ENCODE measurements at places on chromosomes 2 and 18.

GRCh38 chr2:173161040-173161439 lies 85.4 kb downstream of the MAP3K20 start:
- DNase-seq: no peak

DNA sequence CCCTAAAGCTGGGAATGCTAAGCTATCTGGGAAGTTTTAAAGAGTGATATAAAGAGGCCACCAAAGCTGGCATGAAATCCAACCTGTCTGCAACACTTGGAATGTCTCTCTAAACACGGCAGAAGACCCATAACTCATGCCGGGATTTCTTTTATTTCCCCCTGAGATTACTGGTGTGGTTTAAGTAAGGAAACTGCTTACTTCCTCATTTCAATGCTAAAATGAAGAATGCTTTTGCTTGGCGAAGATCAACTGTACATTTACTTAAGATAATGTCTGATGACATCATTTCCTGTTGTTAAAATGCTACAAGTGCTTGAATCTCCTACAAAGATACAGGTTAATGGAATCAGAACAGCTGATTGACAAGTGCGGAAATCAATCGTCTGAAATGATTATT lies 353.8 kb upstream of the SALL3 start:
- no peak for DNase-seq

DNA sequence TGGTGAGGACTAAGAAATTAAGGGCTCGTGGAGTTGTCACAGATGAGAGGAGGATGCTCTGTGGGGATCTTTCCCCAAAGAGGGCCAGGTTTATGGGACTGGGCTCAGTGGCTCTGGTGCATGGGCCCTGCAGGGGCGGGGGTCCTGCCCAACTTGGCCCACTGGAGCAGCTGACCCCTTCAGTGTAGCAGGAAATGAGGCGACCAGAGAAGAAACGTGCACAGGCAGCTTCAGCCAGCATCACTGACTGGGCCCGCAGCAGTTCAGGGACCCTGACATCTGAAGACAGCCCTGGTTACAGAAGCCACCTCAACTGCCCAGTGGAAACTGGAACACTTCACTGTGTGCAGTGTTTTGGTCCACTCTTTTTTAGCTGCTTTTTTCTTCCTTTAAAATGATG lies 72.8 kb downstream of the EMILIN2 start:
- no peak for DNase-seq

DNA sequence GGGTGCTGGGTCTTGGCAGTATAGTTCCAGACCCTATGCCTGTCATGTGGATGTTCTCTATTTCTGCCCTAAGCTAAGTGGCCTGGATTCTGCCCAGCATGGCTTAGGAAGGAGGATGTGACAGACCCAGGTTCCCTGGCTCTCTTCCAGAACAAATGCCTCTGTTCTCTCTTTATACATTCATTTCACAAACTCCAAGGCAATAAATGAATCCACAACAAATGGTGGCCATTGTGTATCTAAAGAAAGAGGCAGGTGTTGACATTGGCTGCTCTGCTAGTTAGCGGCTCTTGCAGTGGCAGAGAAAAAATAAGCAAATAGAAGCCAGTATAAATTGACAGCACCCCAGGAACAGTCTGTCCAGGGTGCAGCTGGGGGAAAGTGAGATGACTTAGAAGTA lies 298.6 kb downstream of the SUCLG1 start:
- no peak for DNase-seq

- DNase-seq: no peak
Measured at GRCh38 chr18:76999077-76999476, 133.5 kb downstream of the MBP start.

- no peak for DNase-seq
Measured at GRCh38 chr2:233818639-233819621, 35.4 kb downstream of the HJURP start.

DNA sequence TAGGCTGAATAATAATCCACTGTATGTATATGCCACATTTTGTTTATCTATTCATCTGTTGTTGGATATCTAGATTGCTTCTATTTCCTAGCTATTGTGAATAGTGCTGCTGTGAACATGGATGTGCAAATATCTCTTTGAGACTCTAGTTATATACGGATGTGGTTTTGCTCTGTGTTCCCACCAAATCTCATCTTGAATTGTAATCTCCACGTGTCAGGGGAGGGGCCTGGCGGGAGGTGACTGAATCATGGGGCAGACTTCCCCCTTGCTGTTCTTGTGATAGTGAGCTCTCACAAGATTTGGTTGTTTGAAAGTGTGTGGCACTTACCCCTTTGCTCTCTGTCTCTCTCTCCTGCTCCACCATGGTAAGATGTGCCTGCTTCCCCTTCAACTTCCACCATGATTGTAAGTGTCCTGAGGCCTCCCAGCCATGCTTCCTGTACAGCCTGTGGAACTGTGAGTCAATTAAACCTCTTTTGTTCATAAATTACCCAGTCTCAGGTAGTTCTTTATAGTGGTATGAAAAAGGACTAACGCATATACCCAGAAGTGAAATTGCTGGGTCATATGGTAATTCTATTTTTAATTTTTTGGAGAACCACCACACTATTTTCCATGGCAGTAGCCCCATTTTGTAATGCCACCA lies 86.1 kb upstream of the UPP2 start:
- DNase-seq: no peak

DNA sequence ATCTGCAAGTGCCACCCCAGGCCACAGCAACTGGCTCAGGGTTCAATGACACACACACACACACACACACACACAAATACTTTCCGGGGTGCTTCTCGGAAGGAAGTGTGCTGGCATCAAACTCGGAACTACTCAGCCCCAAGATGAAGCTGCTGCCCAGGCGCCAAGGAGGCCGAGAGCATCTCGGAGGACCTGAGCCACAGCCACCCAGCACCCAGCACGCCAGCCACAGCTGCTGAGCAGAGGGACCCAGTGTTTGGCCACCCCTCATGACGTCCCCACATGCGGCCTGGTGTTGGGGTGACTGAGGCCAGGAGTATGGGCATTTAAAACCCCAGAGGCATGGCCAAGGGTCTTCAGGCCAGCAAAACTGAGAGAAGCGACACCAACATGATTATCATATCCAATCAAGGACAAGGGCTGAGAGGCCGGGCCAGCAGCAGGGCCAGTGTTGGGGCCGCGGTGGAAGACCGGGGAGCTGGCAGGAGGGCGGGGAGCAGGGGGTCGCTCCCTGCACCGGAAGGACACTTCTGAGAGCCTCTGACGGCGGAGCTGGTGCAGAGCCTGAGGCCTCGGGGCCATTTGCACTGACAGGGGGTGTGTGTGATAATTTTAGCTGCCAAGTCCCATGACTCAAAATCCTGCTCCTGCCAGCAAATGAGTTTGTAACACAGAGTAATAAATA lies 61.8 kb downstream of the BIN1 start:
- no peak for DNase-seq

DNA sequence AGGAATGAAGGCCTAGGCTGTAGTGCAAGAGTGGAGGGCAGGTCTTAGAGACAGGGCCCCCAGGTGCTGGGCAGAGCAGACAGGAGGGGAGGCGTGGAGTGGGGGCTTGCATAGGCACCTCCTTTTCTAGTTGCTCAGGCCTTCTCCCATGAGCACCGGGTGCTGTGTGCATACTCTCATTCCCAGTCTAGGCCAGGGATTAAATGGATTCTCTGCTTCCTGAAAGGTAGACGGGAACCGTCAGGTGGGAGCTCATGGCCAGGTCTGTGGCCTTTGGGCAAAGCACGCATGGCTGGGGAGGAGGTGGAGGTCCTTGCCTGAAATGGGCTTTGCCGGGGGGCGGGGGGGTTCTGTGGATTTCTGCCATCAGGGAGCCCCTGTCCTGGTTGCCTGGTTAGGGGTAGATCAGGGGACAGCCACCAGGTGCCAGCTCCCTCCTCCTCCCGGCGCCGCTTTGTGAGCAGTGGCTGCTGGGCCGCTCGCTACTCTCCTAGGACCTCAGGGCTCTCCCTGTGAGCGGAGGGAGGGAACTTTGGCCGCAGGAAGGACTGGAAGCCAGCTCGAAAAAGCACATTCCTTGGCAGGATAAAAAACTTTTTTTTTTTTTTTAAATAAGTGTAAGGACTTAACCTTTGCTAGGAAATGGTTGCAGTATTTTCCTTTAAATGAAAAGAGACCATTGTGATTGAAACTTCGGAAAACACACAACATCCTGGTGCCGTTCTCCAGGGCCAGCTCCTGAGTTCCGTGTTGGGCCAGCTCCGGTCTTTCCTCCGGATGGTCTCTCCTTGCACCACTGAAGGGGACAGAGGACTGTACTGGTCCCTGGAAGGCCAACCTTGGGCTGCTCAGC lies 82.8 kb upstream of the HAAO start:
- no peak for DNase-seq

DNA sequence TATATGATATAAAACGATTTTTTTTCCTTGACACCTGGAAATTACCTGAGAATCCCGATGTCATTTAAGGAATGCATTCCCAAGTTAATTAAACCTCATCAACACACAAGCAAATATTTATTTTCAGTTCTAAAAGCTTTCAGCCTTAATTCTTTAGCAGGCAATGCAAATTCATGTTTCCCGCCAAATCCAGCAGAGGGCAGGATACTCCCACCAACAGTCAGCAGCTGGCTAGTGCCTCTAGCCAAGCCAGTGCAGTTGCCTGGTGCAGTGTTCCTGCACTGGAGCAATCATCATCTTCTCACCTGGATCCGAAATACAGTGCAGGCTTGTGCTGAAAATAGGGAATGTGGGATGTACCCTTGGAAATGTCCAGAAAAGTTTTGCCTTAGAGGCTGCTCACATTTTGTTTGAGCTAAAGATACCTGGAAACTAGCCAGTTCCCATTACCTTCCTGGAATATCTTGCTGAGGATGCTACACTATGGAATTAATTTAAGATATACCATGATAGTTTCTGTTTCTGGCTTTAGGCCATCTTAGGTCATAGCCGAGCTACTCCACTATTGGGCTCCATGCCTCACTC lies 48.4 kb upstream of the CYTIP start:
- peak; percentile 61 for DNase-seq

- no peak for DNase-seq
Measured at GRCh38 chr2:196177124-196177523, 5.7 kb upstream of the STK17B start.

DNA sequence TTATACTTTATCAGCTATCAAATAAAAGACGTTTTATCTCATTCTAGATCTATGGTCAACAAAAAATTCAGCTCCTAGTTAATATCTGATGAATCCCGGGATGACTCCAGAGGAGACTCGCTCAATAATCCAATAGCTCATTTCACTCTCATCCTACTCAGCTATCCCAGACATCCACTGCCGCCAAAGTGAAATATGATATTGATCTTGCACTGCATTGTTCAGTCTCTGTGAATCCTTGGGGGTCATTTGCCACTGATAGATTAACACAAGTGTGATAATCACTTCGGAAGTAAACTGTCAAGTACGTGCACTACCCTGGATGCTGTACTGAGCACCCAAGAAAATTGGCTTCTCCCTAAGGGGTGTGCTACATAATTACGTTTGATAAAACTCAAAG lies 249.1 kb downstream of the SUCLG1 start:
- DNase-seq: no peak

- DNase-seq: no peak
Measured at GRCh38 chr2:192230889-192231453, 36.2 kb upstream of the TMEFF2 start.

GRCh38 chr2:201774546-201774945 lies 6.2 kb downstream of the ALS2 start:
- DNase-seq: no peak

DNA sequence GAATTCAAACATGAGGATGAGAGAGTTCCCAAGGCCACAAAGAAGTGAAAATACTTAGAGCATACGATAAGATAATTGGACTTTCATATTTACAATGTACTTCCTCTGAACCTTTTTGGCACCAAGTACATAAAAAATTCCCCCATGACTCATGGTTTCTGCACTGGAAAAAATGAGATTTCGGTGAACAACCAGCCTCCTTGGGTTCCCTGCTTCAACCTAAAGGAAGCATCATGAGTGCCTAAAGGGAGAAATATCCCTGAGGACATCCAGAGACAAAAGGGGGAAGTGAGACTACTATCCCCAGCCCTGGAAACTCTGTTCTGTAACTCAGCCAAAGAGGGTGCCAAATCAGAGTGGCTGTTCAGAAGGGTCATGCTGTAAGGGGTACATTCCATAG lies 562.7 kb upstream of the SLC39A10 start:
- DNase-seq: no peak

- DNase-seq: no peak
Measured at GRCh38 chr2:48414980-48415835, 114.7 kb upstream of the STON1 start.

- no peak for DNase-seq
Measured at GRCh38 chr18:11946756-11947155, 34.6 kb upstream of the IMPA2 start.

GRCh38 chr2:19474128-19474527 lies 115.7 kb upstream of the OSR1 start:
- DNase-seq: peak; percentile 5

GRCh38 chr2:224110811-224111210 lies 71.7 kb upstream of the SERPINE2 start:
- DNase-seq: no peak

DNA sequence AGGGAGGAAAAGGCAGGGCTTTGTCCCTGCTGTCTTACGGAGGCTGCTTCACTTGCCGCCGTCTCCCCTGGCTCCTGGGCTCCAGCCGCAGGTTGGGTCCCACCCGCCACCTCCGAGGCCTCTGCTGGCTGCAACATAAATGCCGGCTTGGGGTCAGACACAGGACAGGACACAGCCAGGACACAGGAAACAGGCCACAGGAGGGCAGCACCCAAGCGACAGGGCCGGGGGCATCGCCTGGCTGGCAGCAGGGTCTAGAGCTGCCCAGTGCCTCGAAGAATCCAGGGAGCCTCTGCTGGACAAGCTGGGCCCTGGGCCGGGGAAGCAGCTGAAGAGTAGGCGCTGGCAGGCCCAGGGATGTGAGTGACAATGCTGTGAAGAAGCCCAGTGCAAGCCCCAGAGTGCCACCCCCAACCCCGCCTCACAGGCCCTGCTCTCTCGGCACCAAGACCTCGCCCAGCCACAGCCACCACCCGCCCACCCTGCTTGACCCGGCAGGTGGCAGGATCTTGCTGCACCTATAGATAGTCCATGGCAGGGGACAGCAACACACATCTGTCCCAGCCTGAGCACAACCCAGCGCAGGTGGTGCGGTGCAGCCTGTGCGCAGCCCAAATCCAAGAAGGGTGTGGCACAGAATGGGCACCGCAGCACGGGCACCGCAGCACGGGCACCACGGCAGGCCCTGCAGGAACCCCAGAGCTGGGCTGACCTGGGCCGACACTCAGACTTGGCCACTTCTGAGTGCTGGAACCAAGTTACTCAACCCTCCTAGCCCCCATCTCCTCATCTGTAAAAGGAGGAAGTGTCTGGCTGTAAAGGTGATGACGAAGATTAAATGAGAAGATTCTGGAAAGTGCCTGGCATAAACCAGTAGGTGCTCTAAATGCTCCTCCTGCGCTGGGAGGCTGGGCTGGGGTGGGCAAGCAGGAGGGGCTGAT lies 55.6 kb downstream of the BIN1 start:
- DNase-seq: no peak

GRCh38 chr2:4914551-4914950 lies 777.6 kb upstream of the SOX11 start:
- DNase-seq: no peak

All from effector CD4-positive, alpha-beta T cell (primary cell).